ENCODE measurements at places on chromosomes 2 and 18.

- DNase-seq = no peak
Observed at GRCh38 chr2:127485051-127485693, 41.1 kb downstream of the IWS1 start.

DNA sequence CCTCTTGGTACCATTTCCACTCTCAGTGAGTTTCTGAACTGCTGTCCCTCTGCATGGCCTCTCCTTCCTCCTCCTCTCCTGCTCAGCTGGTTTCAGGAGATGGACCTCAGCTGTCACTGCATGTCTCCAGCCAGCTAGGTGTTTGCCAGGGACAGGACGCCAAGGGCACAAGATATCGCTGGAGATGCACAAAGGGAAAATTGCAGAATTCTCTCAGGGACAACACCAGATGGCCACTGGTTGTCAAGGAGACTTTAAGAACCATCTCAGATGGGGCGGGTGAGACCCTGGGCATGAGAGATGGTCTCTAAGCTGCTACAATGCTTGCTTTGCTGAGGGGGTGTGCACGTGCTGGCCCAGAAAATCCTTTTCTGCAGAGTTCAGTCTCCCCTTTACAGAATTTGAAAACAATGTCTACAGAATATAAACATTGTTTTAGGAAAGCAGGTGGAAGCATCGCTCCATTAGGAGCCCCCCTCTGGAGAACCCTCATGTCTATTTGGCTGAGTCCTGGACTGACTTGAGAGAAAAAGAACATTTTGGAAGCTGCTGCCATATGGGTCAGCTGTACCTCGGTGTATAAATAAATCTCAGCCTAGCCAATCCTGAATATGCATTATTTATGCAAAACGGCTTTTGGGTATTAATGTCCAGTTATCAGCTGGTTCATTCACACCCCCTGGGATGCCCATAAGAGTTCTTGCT lies 57.8 kb upstream of the SPP2 start:
- no peak for DNase-seq

- peak; percentile 48 for DNase-seq
Observed at GRCh38 chr2:238438856-238439849, 12.4 kb downstream of the ASB1 start.

DNA sequence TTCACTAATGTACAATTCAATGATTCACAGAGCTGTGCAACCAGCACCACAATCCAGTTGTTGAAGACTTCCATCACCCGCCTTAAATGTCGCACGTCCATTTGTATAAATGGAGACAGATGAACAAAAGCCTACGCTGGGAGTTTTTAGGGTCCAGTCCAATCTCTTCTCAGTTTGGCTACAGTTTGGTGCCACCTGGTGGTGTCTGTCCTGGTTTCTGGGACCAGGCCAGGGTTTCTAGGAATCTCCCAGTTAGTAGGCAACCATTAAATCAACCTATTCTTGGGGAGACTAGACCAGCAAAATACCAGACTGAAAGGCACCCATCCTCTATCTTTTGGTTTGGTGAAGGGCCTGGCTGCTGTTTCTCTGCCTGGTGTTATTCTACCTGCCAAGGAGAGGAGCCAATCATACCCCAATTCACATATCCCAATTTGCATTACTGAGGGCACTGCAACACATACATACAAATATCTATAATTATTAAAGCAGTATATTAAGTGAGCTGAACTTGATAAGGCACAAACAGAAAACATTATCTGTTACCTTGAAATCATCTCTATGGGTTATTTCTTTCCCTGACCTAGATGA lies 3.2 kb upstream of the DDX1 start:
- DNase-seq = peak; percentile 5

DNA sequence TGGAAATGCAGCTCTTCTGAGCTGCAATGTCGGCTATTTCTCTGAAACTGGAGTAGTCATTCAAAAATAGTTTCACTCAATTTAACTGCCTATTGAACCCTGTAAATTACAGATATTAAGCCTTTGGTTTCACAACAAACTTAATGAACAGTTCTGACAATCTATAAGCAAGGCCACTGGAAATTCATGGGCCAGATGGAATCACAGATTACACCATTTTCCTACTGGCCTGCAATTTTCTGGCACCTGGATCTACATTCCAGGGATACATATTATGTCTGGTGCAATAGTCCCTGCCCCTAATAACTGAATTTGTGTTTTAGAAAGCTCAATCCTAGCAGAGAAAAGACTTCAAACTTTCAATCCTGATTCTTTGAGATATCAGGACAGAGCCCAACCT lies 551.7 kb downstream of the RNF144A start:
- no peak for DNase-seq

- peak; percentile 81 for DNase-seq
Observed at GRCh38 chr2:86786001-86786536, 4.6 kb downstream of the CD8A start.

GRCh38 chr2:44744961-44745892 lies 196.3 kb upstream of the SIX3 start:
- no peak for DNase-seq

GRCh38 chr2:230793572-230794359 lies 71.0 kb upstream of the ITM2C start:
- peak; percentile 84 for DNase-seq

DNA sequence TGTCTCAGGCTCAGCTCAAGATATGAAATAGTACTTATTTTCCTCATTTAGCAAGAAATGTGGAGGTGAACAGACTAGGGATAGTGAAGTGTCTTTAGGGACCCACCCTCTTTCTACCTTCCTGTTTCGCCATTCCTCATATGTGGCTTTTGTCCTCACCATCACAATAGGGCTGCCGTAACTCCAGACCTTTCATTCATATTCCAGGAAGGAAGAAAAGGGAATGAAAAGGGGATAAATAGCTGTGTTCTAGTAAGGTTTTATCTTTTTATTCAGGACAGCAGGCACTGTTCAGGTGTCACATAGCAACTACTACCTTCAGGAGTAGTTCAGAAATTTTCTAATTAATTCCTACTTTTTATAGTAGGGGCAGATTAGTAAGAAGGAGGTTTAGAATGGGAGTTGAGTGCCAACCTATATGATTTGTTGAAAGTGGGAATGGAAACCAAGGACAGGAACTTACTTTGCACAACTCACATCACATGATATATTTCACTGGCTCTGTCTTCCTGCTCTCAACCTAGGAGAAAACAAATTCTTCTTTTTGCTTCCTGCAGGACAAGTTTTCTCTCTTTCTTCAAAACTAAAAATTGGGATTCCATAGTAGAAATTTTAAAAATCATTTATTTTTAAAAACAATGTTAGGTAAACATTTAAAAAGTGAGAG lies 36.0 kb upstream of the HDAC4 start:
- no peak for DNase-seq

- DNase-seq = peak; percentile 19
Observed at GRCh38 chr2:170324640-170325046, 146.7 kb downstream of the MYO3B start.

DNA sequence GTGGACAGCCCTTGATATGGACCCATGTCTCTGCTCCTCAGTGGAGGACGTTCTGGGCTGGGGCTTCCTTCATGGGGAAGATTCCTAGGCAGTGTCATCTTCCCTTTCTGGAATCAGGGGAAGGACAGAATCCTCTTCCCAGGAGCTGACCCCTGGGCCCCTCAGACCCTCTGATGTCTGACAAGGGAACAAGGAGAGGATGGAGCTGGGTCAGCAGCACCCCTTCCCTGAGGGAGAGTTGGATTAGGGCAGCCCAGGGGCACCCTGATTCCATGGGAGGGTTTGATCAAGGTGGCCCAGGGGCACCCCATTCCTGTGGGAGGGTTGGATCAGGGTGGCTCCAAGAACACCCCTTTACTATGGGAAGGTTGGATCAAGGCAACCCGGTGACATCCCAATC lies 86.5 kb downstream of the ACKR3 start:
- DNase-seq = no peak

DNA sequence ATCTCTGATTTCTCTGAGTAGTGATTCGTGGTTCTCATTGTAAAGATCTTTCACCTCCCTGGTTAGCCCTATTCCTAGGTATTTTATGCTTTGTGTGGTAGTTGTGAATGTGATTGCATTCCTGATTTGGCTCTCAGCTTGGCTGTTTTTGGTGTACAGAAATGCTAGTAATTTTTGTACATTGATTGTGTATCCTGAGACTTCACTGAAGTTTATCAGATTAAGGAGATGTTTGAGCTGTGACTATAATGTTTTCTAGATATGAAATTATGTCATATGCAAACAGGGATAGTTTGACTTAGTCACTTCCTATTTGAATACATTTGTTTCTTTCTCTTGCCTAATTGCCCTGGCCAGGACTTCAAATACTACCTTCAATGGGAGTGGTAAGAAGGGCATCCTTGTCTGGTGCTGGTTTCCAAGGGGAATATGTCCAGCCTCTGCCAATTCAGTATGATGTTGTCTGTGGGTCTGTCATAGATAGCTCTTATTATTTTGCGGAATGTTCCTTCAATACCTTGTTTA lies 251.9 kb upstream of the ZNF804A start:
- no peak for DNase-seq

GRCh38 chr2:241069821-241070281 lies 32.2 kb downstream of the MTERF4 start:
- DNase-seq = no peak

DNA sequence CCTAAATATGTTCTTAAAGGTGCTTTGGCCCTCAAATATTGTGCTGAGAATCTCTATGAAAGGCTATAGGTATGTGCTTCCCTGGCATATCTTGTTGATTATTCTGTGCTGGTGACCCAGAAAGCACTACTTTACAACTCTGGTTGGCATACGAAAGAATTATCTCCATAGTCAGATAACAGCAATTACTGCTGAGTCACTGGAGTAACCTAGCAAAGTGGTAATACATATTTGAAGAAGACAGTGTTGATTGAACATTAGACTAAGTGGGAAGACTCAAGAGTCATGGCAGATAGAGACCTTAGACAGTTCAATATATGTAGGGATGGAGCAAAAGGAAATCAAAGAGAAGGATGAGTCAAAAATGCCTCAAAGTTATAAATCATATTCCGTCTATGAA lies 1978.5 kb upstream of the LRRTM1 start:
- no peak for DNase-seq

DNA sequence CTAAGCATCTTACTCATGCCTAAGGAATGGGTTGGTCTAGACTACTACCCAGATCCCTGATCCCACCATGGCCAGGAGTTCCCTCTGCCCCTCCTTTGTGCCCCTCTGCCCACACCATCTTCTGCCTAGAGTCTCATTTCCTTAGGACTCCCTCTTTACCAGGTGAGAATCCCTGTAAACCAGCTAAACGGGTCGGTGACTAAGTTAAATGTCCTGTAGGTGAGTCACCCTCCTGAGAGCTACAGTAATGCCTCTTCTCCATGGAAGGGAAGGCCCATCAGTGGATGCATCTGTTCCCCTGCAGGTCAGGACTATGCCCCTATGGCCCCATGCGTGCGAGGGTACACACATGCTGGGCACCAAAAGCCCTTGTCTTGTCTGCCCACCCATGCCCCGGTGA lies 25.4 kb downstream of the PTGR3 start:
- no peak for DNase-seq

DNA sequence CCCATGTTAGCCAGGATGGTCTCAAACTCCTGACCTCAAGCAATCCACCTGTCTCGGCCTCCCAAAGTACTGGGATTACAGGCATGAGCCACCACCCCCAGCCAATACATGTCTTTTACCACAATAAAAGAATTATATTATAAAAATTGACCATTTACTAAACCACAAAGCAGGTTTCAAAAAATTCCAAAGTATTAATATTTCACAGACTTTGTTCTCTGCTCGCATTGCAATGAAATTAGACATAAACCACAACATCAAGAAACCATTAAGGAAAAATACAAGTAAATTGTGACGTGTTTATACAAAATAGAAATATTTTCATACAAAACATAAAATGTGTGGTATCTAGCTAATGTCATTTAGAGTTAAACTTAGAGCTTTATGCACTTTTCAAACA lies 13.4 kb upstream of the MAPRE3 start:
- DNase-seq = no peak

DNA sequence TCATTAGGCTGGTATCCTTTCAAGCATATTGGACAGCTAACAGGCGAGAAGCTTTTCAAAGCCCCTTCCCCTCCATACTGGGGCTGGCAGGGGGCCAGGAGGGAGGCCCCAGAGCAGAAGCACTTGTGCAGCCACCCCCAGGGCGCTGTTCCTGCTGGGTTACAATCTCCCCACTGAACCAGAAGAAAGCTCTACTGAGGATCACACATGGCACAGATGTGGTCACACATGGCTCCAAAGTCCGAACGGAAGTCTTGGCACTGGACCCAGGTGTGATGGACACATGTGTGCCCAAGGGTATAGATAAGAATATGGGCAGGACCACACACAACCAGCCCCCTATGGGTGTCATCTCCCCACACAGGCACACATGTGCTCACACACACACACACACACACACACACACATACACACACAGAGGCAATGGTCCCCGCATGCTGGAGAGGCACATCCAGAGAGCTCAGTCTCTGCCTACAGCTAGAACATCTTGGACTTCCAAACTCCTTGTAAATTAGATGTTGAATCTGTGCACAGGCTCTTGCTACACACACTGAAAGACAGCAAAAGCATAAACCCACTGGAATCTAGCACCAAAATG lies 56.4 kb downstream of the TTC32 start:
- no peak for DNase-seq

GRCh38 chr2:219507581-219508443 lies 6.5 kb upstream of the ASIC4 start:
- DNase-seq = no peak

DNA sequence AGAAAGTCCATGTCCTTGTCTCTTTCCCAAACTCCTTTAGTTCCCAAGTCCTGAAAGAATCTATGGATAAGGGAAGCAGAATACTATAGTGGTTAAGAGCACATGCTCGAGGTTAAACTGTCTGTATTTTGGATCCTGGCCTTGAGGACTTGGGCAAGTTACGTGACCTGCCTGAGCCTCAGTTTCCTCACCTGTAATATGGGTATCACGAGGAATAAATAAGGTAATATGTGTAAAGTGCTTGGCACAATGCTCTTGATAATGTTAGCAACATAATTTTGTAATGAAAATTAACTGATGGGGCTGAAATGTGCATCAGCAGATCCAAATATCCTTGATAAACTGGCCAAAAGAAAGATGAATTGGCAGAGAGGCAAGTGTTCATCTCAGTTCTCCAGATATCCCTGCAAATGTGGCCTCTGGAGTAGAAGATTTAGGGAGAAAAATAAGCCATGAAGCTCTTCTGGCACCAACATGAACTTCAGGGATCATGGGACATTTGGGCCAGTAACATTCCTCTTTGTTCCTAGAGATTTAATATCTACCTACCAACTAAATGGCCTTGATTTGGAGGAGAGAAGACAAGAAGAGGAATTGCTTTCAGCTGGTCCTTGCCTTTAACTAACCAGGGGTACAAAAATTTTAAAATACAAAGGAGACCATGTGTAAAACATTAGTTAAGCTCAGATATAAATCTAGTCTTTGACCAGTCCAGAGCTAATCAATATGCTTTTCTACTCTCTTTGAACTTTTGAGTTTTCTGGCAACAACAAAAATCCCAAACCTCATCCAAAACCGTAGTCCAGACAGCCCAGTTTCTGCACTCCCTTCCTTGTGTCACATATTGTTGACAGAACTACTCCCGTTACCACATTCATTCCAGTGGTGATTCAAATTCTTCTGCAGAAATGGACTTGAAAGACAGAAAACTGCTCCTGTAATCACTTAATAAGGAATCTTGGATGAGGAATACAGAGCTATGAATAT lies 52.7 kb upstream of the EML4 start:
- DNase-seq = no peak

Measured in CD4-positive, alpha-beta T cell treated with Interleukin-2 at 100 ng/mL for 4 hours (primary cell).